Left lung (tissue), 14 donors: ENCODE measurements at places on chromosomes 12 and 14. TPM values are rescaled to one million over a fixed set of nuclear protein-coding genes. Genes with fewer than 3 reads are reported as not detected.

SLC10A1 gene
- total RNA-seq = not detected

DTX1 gene
- total RNA-seq = 3.8 TPM

BEGAIN gene
- 1.5 TPM for total RNA-seq

MIS18BP1 gene
- 22.2 TPM for total RNA-seq

C12orf43 gene
- total RNA-seq = 15.7 TPM

HCFC2 gene
- 16.7 TPM for total RNA-seq

DNA sequence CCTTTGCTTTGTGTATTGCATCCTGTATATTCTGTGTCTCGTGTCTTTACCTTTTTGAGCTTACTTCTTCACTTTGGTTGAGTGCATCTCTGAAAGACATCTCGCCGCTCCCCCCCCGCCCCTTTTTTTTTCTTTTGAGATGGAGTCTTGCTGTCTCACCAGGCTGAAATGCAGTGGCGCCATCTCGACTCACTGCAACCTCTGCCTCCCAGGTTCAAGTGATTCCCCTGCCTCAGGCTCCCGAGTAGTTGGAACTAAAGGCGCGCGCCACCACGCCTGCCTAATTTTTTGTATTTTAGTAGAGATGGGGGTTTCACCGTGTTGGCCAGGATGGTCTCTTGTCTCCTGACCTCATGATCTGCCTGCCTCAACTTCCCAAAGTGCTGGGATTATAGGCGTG is 49.9 kb downstream of the DIP2B start:
- no peaks in the 10 kb centered on the region for H3K27me3 ChIP-seq
- no peak for DNase-seq
- H3K27ac ChIP-seq = no peak overlapping the region
- peaks cover 16% of the 10 kb centered on the region for H3K4me1 ChIP-seq
- H3K36me3 ChIP-seq = no peaks in the 10 kb centered on the region
- no peak overlapping the region for H3K4me3 ChIP-seq

DNA sequence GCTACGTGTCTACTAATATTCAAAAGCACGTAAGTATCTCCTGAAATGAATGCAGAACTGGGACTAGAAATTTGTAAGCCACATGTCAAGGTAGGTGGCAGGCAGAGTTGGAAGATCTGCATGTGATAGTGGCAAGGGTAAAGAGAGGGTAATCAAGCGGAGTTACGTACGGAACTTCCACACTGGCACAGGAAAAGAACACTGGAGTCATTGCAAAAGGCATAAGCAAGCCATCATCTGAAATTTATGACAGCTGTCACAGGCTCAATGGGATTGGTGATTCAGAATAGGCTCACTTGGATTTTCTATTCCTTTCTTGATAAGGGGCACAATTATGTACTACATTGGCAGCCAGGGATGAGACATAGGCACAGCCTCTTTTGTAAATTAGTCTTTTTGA is 245.3 kb downstream of the PDZRN4 start:
- H3K27ac ChIP-seq = no peak overlapping the region
- H3K4me1 ChIP-seq = no peaks in the 10 kb centered on the region
- no peaks in the 10 kb centered on the region for H3K27me3 ChIP-seq
- no peak for DNase-seq
- H3K36me3 ChIP-seq = no peaks in the 10 kb centered on the region

- no peak overlapping the region for H3K27ac ChIP-seq
- no peaks in the 10 kb centered on the region for H3K4me1 ChIP-seq
- H3K4me3 ChIP-seq = no peak overlapping the region
These were observed 93.4 kb downstream of the CAND1 start for GRCh38 chr12:67362526-67362925.

GRCh38 chr12:100555722-100556121 is 17.8 kb upstream of the GAS2L3 start:
- no peaks in the 10 kb centered on the region for H3K4me1 ChIP-seq
- peak; percentile 33 for DNase-seq
- H3K27me3 ChIP-seq = no peaks in the 10 kb centered on the region
- no peak overlapping the region for H3K4me3 ChIP-seq

- no peak overlapping the region for H3K27ac ChIP-seq
- H3K36me3 ChIP-seq = no peaks in the 10 kb centered on the region
- no peaks in the 10 kb centered on the region for H3K27me3 ChIP-seq
- no peak for DNase-seq
- no peak overlapping the region for H3K4me3 ChIP-seq
- H3K4me1 ChIP-seq = no peaks in the 10 kb centered on the region
These were observed 25.4 kb upstream of the ATXN2 start for GRCh38 chr12:111624540-111624939.

DNA sequence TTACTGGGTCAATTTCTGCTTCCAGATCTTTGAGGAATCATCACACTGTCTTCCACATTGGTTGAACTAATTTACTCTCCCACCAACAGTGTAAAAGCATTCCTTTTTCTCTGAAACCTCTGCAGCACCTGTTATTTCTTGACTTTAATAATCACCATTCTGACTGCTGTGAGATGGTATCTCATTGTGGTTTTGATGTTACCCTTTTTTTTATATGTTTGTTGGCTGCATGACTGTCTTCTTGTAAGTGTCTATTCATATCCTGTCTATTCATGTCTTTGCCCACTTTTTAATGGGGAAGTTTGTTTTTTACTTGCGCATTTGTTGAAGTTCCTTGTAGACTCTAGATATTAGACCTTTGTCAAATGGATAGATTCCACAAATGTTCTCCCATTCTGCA is 324.9 kb downstream of the NAV3 start:
- no peaks in the 10 kb centered on the region for H3K36me3 ChIP-seq
- no peak for DNase-seq
- no peak overlapping the region for H3K4me3 ChIP-seq

GRCh38 chr14:75283833-75284563 is 5.4 kb downstream of the FOS start:
- H3K27ac ChIP-seq = peak overlapping the region; percentile 100
- H3K27me3 ChIP-seq = no peaks in the 10 kb centered on the region
- H3K36me3 ChIP-seq = peaks cover 31% of the 10 kb centered on the region
- H3K4me1 ChIP-seq = peaks cover 21% of the 10 kb centered on the region
- DNase-seq = no peak

DNA sequence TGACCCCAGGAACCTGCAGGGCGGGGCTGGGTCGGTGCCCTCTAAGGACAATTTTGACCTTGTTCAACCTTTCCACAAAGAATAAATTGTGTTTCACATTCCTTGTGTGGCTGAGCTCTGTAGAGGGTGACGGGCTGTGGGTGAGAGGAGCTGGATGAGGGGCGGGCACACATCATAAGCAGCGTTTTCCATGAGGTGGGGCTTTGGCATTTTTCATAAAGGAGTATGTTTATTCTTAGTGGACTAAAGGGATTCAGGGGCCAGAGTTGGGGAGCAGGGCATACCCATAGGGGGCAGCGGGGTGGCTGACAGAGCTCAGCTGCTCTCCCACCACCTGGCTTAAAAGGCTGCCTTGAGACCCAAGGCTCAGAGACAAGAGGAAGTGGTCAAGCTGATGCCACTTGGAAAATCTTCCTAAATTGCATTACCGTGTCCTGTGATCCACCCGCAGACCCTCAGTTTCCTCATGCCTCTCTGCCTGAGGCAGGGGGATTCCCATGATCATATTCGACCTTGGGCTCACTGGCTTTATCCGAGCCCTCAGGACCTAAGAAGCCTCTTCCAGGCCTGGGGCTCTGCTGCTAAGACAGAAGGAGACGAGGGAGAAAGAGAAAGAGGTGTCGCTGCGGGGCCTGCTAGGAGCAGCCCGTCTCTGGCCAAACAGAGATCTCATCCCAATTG is 11.4 kb downstream of the MMP14 start:
- H3K27ac ChIP-seq = peak overlapping the region; percentile 71
- no peak overlapping the region for H3K4me3 ChIP-seq
- no peak for DNase-seq
- H3K36me3 ChIP-seq = peaks cover 42% of the 10 kb centered on the region
- peaks cover 24% of the 10 kb centered on the region for H3K4me1 ChIP-seq

- H3K36me3 ChIP-seq = no peaks in the 10 kb centered on the region
- H3K27ac ChIP-seq = no peak overlapping the region
- no peaks in the 10 kb centered on the region for H3K27me3 ChIP-seq
- no peak for DNase-seq
- no peak overlapping the region for H3K4me3 ChIP-seq
- H3K4me1 ChIP-seq = no peaks in the 10 kb centered on the region
These were observed 142.4 kb upstream of the SLC16A7 start for GRCh38 chr12:59453475-59453874.

GRCh38 chr12:82329508-82329907 is 28.7 kb downstream of the CCDC59 start:
- no peaks in the 10 kb centered on the region for H3K27me3 ChIP-seq
- no peak for DNase-seq
- H3K4me3 ChIP-seq = no peak overlapping the region
- H3K4me1 ChIP-seq = no peaks in the 10 kb centered on the region
- no peak overlapping the region for H3K27ac ChIP-seq

- H3K27ac ChIP-seq = no peak overlapping the region
- H3K36me3 ChIP-seq = peaks cover 73% of the 10 kb centered on the region
- no peak overlapping the region for H3K4me3 ChIP-seq
- no peak for DNase-seq
- no peaks in the 10 kb centered on the region for H3K4me1 ChIP-seq
- H3K27me3 ChIP-seq = no peaks in the 10 kb centered on the region
These were observed 15.7 kb downstream of the ARL6IP4 start for GRCh38 chr12:122996188-122996601.

DNA sequence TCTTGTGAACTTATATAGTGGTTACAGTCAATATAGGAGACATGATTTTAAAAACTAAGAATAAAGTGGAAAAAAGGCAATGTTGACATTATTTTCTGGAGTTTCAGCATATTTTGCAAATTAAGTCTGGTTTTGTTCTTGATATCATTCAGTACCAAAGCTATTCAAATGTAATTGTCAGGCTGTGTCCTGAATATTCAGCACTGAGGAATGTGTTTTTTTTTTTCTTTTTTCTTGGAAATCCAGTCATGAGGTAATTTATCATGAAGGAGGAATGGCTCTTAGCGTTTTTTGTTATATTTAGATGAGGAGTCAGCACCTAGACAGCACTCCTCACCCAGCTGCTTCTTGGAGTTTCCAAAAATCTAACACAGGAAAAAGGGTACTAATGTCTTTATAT is 225.5 kb downstream of the CCDC91 start:
- no peaks in the 10 kb centered on the region for H3K27me3 ChIP-seq
- no peaks in the 10 kb centered on the region for H3K4me1 ChIP-seq
- H3K36me3 ChIP-seq = peaks cover 7% of the 10 kb centered on the region
- DNase-seq = no peak
- H3K4me3 ChIP-seq = no peak overlapping the region
- H3K27ac ChIP-seq = no peak overlapping the region

- no peaks in the 10 kb centered on the region for H3K27me3 ChIP-seq
- no peak overlapping the region for H3K4me3 ChIP-seq
- no peak overlapping the region for H3K27ac ChIP-seq
- no peaks in the 10 kb centered on the region for H3K36me3 ChIP-seq
These were observed 151.0 kb upstream of the LMO3 start for GRCh38 chr12:16756833-16757555.

DNA sequence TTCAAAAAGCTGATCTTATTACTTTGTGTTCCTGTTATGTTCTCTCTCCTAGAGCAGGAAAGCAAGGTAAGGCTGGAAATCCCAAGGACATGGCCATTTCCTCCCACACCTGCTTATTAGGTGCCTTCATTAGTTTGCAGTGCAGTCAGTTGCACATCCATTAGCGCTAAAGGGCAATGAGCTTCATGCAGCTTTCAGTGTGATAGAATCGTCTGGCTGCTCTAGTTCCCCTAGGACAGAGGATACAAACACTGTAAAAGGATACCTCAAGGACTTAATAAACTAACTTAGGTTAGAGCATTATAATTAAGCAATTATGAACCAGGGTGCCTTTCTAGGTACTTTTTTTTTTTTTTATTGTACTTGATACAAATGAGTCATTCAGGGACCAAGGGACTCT is 21.1 kb downstream of the TMEM117 start:
- DNase-seq = no peak
- H3K4me3 ChIP-seq = no peak overlapping the region
- no peak overlapping the region for H3K27ac ChIP-seq
- no peaks in the 10 kb centered on the region for H3K36me3 ChIP-seq
- H3K27me3 ChIP-seq = no peaks in the 10 kb centered on the region

- no peaks in the 10 kb centered on the region for H3K27me3 ChIP-seq
- no peak for DNase-seq
- no peak overlapping the region for H3K4me3 ChIP-seq
- H3K4me1 ChIP-seq = no peaks in the 10 kb centered on the region
- H3K27ac ChIP-seq = no peak overlapping the region
- no peaks in the 10 kb centered on the region for H3K36me3 ChIP-seq
These were observed 453.9 kb downstream of the ADAMTS20 start for GRCh38 chr12:43098071-43098470.

- H3K4me3 ChIP-seq = no peak overlapping the region
- no peaks in the 10 kb centered on the region for H3K27me3 ChIP-seq
- no peak overlapping the region for H3K27ac ChIP-seq
- DNase-seq = no peak
These were observed 48.7 kb upstream of the ABCC9 start for GRCh38 chr12:21989819-21990412.
